Activated T-helper 2 cell treated with anti-CD3 and anti-CD28 coated beads, Interferon-gamma antibody, Interleukin-2, Interleukin-4, amounts not matched to agents 10 μg/mL and 5 μg/mL and 100 μg/mL, durations not matched to agents 14 hours and 24 hours and 36 hours (primary cell): ENCODE measurements at places on chromosomes 5 and 9. TPM values are rescaled to one million over a fixed set of nuclear protein-coding genes. Genes with fewer than 3 reads are reported as not detected.

Gene CCNO
- 0.27 TPM in 1 of 2 replicates, not detected in the other for total RNA-seq

Gene ZNF366
- not detected in 2 replicates for total RNA-seq

- H3K36me3 ChIP-seq, result peaks cover 15% of the 10 kb centered on the region
- peaks cover 9% of the 10 kb centered on the region for H3K4me1 ChIP-seq
- H3K4me3 ChIP-seq, result no peak overlapping the region
- no peak for DNase-seq
- H3K27me3 ChIP-seq, result no peaks in the 10 kb centered on the region
Measured at GRCh38 chr9:6944093-6944551, 186.3 kb downstream of the KDM4C start.

DNA sequence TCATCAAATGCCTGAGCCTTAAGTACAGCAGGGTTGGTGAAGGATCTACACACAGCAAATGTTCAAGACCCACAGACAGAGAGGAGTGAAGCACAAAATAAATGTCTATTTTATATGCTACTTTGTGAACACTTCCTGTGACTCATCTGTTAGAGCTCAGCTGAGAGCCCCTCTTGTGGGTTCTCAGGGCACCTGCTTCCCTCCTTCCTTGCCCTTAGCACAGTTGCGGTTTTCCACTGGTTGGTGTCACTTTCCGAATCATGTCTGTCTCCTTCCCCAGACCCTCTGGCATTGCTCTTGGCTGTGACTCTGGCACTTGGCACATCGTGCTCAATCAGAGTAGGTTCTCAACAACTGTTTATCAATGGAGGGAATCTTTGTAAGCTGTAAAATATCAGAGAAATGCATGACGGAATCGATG, 128.5 kb upstream of the STC2 start:
- DNase-seq, result no peak
- no peaks in the 10 kb centered on the region for H3K36me3 ChIP-seq
- no peaks in the 10 kb centered on the region for H3K27me3 ChIP-seq
- no peak overlapping the region for H3K27ac ChIP-seq
- H3K4me1 ChIP-seq, result no peaks in the 10 kb centered on the region

- peaks cover 19% of the 10 kb centered on the region for H3K27me3 ChIP-seq
- H3K27ac ChIP-seq, result no peak overlapping the region
- no peaks in the 10 kb centered on the region for H3K4me1 ChIP-seq
- no peak for DNase-seq
- no peaks in the 10 kb centered on the region for H3K36me3 ChIP-seq
- no peak overlapping the region for H3K4me3 ChIP-seq
Measured at GRCh38 chr5:82334856-82335255, 56.7 kb upstream of the RPS23 start.

GRCh38 chr5:72005671-72006070, 101.6 kb upstream of the MAP1B start:
- H3K36me3 ChIP-seq, result no peaks in the 10 kb centered on the region
- H3K4me1 ChIP-seq, result no peaks in the 10 kb centered on the region
- no peak overlapping the region for H3K4me3 ChIP-seq
- DNase-seq, result no peak

Gene PCDHGA6
- total RNA-seq, result 0.48 and 0.55 TPM in 2 replicates

DNA sequence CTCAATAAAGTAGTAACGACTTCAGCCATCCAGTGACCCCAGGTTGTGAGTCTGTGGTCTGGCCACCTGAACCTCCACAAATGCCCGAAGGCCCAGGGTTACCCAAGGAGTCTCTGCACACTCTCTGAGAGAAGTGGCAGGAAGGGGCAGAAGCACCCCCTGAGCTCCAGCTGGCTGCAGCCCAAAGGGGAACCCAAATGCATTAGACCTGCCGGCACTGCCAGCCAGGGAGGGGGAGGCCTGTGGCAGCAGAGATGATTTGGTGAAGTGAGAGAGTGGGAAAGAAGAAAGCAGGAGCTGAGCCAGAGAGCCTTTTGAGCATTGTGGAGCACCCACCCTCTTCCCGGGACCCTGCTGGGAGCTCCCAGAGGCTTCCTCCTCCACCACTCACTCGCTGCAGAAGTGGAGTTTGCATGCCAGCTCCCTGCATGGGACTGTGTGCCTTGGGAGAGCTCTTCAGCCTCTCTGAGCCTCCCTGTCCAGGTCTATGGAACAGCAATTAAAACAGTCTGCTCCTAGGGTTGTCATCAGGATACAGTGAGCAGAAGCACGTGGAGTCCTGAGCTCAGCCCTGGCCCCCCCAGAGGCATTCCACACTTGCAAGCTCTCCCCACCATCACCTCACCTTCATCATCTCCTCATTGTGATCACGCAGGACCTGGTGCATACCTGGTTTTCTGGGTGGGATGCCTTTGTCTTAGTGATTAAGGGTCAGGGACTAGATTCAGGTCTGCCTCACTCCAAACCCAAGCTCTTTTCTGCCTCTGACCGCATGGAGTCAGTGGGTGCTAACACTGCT, 13.8 kb upstream of the ANGPTL2 start:
- no peak for DNase-seq
- H3K36me3 ChIP-seq, result no peaks in the 10 kb centered on the region
- H3K4me3 ChIP-seq, result no peak overlapping the region
- H3K27ac ChIP-seq, result no peak overlapping the region
- no peaks in the 10 kb centered on the region for H3K4me1 ChIP-seq

DNA sequence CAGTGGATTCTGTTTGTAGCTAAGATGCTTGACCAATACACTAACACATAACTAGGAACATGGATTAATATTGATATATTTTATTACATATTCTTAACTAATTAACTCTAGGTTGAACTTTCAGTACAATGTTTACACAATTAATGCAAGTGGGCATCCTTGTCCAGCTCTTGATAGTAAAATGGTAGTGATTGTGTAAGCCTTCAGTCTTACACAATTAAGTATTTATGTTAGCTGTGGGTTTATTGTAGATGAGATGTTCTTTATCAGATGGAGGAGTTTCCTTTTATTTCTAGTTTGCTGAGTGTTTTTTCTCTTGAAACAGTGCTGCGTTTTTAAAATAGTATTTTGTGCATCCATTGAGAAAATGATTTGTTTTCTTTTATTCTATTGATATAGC, 1210.8 kb downstream of the CDH12 start:
- H3K27ac ChIP-seq, result no peak overlapping the region
- no peaks in the 10 kb centered on the region for H3K27me3 ChIP-seq
- no peak for DNase-seq
- no peak overlapping the region for H3K4me3 ChIP-seq
- no peaks in the 10 kb centered on the region for H3K4me1 ChIP-seq
- H3K36me3 ChIP-seq, result no peaks in the 10 kb centered on the region

- DNase-seq, result no peak
- no peak overlapping the region for H3K4me3 ChIP-seq
- no peaks in the 10 kb centered on the region for H3K36me3 ChIP-seq
- no peak overlapping the region for H3K27ac ChIP-seq
Measured at GRCh38 chr9:117714282-117714681, 10.1 kb downstream of the TLR4 start.

DNA sequence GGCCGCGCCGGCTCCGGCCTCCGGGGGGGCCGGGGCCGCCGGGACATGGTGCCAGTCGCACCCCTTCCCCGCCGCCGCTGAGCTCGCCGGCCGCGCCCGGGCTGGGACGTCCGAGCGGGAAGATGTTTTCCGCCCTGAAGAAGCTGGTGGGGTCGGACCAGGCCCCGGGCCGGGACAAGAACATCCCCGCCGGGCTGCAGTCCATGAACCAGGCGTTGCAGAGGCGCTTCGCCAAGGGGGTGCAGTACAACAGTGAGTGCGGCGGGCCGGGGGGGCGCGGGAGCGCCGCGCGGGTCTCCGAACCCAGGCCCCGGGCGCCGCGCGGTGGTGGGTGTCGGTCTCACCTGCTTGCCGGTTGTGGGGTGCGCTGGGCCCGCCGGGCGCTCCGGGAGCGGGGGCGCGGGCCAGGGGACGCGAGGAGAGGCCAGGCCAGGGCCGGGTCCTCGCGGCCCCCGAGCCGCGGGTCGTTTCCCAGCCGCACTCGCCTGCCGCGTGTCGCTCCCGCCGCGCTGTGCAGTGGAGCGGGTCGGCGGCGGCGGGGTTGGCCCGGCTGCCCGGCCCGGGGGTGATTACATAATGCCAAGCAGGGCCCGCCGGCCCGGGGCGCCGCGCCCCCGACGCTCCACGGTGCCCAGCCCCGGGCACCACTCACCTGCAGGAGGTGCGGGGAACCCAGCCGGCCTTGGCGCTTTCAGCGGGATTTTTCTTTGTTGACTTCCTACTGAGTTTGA, 492 bp downstream of the RABL6 start:
- H3K4me1 ChIP-seq, result peaks cover 33% of the 10 kb centered on the region
- DNase-seq, result peak; percentile 38
- peak overlapping the region; percentile 65 for H3K27ac ChIP-seq
- no peaks in the 10 kb centered on the region for H3K27me3 ChIP-seq
- peaks cover 32% of the 10 kb centered on the region for H3K36me3 ChIP-seq
- peak overlapping the region; percentile 82 for H3K4me3 ChIP-seq

Gene MEIKIN
- total RNA-seq, result not detected in 2 replicates

- H3K4me3 ChIP-seq, result no peak overlapping the region
- H3K27ac ChIP-seq, result no peak overlapping the region
- H3K27me3 ChIP-seq, result peaks cover 11% of the 10 kb centered on the region
- H3K36me3 ChIP-seq, result no peaks in the 10 kb centered on the region
- no peak for DNase-seq
Measured at GRCh38 chr5:149679876-149680809, 50.0 kb upstream of the PPARGC1B start.

DNA sequence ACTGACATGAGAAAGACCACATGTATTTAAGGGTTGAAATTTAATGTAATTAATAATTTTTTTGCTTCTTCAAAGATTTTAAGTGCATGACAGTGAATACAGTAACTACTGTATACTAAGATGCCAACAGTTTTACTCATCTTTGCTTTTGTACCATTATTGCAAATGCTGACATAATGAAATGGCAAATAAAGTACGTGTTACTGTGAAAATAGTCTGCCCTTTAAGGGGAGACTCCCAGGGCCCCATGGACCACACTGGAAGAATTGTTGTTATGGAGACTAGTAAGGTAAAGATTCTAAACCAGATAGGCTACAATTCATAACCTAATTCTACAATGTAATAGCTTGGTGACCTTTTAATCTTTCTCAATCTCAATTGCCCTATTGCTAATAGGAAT, 84.7 kb downstream of the NR3C1 start:
- no peak overlapping the region for H3K4me3 ChIP-seq
- H3K36me3 ChIP-seq, result peaks cover 31% of the 10 kb centered on the region
- H3K27ac ChIP-seq, result no peak overlapping the region
- peaks cover 29% of the 10 kb centered on the region for H3K4me1 ChIP-seq

Gene CCL27
- 0.25 and 0.55 TPM in 2 replicates for total RNA-seq

- DNase-seq, result no peak
- H3K27ac ChIP-seq, result no peak overlapping the region
- no peaks in the 10 kb centered on the region for H3K4me1 ChIP-seq
- H3K4me3 ChIP-seq, result no peak overlapping the region
- no peaks in the 10 kb centered on the region for H3K36me3 ChIP-seq
Measured at GRCh38 chr5:145230781-145231180, 604.4 kb downstream of the PRELID2 start.

DNA sequence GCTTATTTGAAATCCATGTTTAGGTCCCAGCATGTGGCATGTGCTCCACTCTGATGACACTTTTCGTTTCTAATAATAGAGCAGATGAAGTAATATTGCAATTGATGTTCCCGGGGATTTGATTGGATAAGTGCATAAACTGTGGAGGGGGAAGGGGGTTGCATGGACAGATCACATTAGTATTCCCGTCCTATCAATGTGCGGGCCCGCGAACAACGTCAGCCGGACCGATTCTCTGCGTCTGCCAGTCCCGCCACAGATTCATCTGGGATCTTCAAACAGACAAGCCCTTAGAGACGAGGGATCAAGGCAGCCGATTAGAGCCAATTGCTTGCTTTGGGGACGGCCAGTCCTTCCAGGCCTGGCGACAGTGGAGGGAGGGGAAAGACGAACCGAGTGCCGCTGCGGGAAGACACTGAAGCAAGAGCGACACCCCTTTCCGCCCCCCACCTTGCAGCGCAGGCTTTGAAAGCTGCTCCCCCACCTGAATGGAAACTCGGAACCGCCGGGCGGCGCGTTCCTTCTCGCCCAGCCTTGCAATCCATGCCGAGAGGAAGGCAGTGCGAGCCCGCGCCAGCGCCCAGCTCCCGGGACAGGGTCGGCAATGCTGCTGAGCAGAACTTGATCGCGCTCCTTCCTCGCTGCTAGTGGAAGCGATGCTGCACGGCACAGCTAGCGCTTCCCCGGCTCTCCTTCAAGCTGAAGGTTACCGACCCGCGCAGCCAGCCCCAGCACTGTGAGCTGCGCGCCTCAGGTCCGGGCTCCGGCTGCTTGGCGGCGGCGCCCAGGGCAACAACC, at the start of gene RGS7BP:
TSS of gene RGS7BP (plus strand) at position 247 of the 798 bp plus-strand sequence. CDS start 610 bp downstream, outside the sequence.
- H3K4me3 ChIP-seq, result no peak within 1 kb of the TSS
- H3K27ac ChIP-seq, result no peak within 1 kb of the TSS
- DNase-seq, result no peak
- peaks cover 36% of the 10 kb centered on the region for H3K27me3 ChIP-seq
- H3K4me1 ChIP-seq, result no peaks in the 10 kb centered on the region
- no peaks in the 10 kb centered on the region for H3K36me3 ChIP-seq

- DNase-seq, result no peak
- H3K4me1 ChIP-seq, result peaks cover 18% of the 10 kb centered on the region
- H3K36me3 ChIP-seq, result peaks cover 20% of the 10 kb centered on the region
- H3K27me3 ChIP-seq, result no peaks in the 10 kb centered on the region
- no peak overlapping the region for H3K4me3 ChIP-seq
- H3K27ac ChIP-seq, result no peak overlapping the region
Measured at GRCh38 chr5:50691399-50692016, 25.1 kb downstream of the PARP8 start.

Gene MYOZ3
- total RNA-seq, result 0.09 TPM in 2 replicates

Gene POLR1E
- total RNA-seq, result 48.0 and 49.4 TPM in 2 replicates

GRCh38 chr9:69471433-69471832, 146.4 kb downstream of the ENTREP1 start:
- H3K27ac ChIP-seq, result no peak overlapping the region
- no peak for DNase-seq
- H3K4me3 ChIP-seq, result no peak overlapping the region
- H3K36me3 ChIP-seq, result no peaks in the 10 kb centered on the region
- peaks cover 5% of the 10 kb centered on the region for H3K27me3 ChIP-seq

- peaks cover 2% of the 10 kb centered on the region for H3K4me1 ChIP-seq
- H3K27ac ChIP-seq, result no peak overlapping the region
- H3K4me3 ChIP-seq, result no peak overlapping the region
- H3K36me3 ChIP-seq, result peaks cover 56% of the 10 kb centered on the region
- H3K27me3 ChIP-seq, result no peaks in the 10 kb centered on the region
Measured at GRCh38 chr5:75550597-75550996, 38.9 kb downstream of the POLK start.

DNA sequence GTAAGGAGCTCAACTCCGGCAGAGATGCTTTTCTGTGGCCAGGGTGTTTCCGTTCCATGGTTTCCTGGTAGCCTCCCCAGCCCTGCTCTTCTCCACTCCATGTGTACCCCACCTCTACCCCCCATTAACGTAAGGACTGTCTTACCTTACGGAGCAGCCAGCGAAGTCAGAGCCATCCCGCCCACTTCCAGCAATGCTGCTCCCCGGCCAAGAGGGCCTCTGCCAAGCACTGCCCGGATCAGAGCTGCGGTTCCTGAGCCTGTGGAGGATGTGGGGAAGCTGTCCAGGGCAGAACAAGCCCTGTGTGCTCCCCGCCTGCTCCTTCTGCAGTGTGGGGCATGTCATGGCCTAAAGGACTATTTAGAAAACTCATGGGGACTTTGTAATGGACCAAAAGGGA, 261.2 kb downstream of the GADD45G start:
- no peak for DNase-seq
- no peaks in the 10 kb centered on the region for H3K36me3 ChIP-seq
- H3K27me3 ChIP-seq, result peaks cover 12% of the 10 kb centered on the region
- H3K27ac ChIP-seq, result no peak overlapping the region
- H3K4me1 ChIP-seq, result no peaks in the 10 kb centered on the region
- no peak overlapping the region for H3K4me3 ChIP-seq

Gene EHMT1
- 96.5 and 103 TPM in 2 replicates for total RNA-seq

Gene PGM5
- 0.07 TPM in 1 of 2 replicates, not detected in the other for total RNA-seq

GRCh38 chr5:151196556-151197290, 27.2 kb downstream of the CCDC69 start:
- H3K36me3 ChIP-seq, result peaks cover 75% of the 10 kb centered on the region
- H3K27me3 ChIP-seq, result no peaks in the 10 kb centered on the region
- H3K4me1 ChIP-seq, result peaks cover 24% of the 10 kb centered on the region
- no peak overlapping the region for H3K4me3 ChIP-seq
- no peak for DNase-seq
- H3K27ac ChIP-seq, result no peak overlapping the region

Gene CDH10
- not detected in 2 replicates for total RNA-seq
